ENCODE measurements at places on chromosomes 12 and 14.

DNA sequence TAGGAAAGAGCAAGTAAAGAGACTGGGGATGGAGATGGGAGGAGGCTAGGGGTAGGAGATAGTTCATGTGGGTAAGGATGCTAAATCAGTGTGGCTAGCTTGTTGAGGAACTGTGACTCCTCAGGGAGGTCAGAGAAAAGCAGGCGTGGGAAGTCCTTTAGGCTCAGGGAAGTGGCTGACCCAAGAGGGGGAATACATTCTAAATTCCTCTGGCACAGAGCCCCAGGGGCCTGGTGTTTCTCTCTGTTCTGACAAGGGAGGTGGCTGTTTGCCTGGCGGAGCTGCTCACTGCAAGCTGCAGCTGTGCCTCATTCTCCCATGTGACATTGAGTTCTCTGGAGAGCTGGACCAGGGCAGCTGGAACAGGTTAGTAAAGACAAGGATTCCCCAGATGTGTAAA, 152.2 kb upstream of the SLC38A2 start:
- H3K4me3 ChIP-seq: no peak overlapping the region
- no peaks in the 10 kb centered on the region for H3K4me1 ChIP-seq
- H3K27ac ChIP-seq: no peak overlapping the region
- H3K36me3 ChIP-seq: peaks cover 3% of the 10 kb centered on the region
- no peaks in the 10 kb centered on the region for H3K27me3 ChIP-seq

DNA sequence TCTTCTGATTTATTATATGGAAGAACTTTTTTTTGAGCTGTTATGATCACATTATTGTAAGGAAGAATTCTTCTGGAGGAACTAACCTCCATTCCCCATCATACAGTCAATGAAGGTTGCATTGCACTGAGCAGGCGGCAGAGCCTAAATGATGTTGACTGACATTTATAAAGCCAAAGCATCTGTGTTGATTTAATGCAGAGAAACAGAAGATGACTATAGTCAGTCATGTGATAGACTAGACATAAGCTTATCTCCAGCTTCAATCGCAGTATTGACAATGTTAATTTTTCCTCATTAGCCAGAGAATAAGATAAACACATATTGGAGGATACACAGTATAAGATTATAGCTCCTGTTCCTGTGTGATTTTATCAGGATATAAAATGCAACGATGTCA, 82.0 kb downstream of the PRICKLE1 start:
- no peak for DNase-seq
- no peaks in the 10 kb centered on the region for H3K4me1 ChIP-seq
- no peaks in the 10 kb centered on the region for H3K36me3 ChIP-seq
- H3K27ac ChIP-seq: no peak overlapping the region
- H3K4me3 ChIP-seq: no peak overlapping the region
- no peaks in the 10 kb centered on the region for H3K27me3 ChIP-seq

DNA sequence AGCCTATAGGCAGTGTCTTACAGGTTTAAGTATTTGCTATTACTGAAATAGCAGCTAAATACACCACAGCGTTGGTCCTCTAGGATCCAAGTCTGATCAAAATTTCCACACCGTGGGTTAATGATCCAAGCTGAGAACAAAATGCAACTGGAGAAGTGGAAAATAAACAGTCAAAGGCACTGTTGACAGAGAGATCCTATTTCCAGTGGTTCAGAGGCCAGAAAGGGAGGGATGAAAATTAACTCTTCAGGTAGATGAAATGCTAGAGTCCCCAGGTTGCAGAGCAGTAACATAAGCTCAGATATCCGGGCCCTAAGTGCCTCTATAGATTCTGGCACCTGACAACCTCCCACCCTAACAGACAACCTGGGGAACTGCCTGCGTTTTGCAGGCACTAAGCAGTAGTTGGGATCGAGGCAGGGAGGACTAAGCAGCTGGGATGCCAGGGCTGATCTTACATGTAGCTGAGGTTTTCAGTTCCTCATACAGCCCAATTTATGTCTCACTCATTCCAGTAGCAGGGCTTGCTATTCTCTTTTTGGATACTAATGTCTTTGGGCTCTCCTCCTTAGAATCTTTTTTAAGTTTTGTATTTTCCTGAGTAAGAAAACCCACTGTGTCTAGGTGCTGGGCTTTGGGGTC, 42.7 kb upstream of the CRACR2A start:
- no peaks in the 10 kb centered on the region for H3K27me3 ChIP-seq
- H3K27ac ChIP-seq: no peak overlapping the region
- no peak overlapping the region for H3K4me3 ChIP-seq
- no peak for DNase-seq
- H3K36me3 ChIP-seq: peaks cover 15% of the 10 kb centered on the region

DNA sequence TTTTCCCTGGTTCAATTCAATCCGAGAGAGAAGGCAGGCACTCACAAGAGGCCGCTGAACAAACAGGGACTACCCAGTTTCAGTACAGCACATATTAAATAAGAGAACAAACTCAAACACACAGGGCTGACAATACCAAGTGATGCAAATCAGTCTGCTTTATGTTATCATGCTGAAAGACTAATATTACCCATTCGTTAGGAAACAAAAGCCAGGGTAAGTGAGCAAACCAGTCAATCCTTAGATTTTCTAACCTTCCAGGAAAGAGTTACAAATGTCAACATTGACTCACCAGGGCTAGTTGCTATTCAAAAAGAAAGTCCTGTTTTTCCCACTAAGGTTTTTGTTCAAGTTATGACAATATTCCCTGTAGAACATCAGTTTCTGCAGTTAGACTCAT, 246.2 kb downstream of the C12orf42 start:
- H3K36me3 ChIP-seq: no peaks in the 10 kb centered on the region
- no peak overlapping the region for H3K27ac ChIP-seq
- H3K27me3 ChIP-seq: no peaks in the 10 kb centered on the region
- H3K4me3 ChIP-seq: no peak overlapping the region
- DNase-seq: no peak

GRCh38 chr12:3728686-3729085, 24.2 kb downstream of the CRACR2A start:
- H3K27ac ChIP-seq: no peak overlapping the region
- no peaks in the 10 kb centered on the region for H3K27me3 ChIP-seq
- H3K4me3 ChIP-seq: no peak overlapping the region

DNA sequence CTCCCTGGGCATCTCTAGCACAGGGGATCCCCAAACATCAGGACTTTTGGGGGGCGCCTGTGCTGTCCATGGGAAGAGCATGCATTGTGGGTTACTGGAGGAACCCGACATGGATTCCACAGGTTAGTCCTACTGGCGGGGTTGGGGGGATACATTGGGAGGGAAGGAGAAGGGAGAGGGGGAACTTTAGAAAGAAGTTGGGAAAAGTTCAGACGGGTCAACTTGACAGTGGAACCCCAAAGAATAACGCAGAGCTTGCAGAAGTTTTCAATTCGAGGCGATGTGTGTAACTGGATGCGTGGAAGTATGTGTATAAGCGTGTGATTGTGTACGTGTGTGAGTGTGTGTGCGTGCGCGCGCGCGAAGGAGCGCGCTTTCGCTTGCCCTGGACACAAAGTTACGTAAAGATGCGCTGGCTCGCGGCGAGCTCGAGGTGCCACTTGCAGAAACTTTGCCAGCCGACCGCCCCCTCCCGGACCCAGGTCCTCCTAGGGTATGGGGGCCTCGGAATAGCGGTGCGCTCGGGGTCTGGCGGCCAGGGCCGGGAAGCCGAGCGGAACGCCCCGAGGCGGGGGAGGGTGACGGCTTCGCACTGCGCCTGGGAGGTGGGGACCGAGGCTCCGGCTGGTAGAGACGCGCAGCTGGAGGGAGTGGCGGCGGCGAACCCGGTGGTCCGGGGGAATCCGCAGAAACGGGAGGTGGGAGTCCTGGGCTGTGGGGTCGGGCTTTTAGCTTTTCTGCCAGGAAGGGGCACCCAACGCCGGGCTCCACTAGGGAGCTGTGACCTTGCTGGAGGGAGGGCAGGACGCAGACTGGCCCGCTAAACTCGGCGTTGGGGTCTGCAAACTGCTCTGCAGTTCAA, 669 bp downstream of the RFX4 start:
- DNase-seq: no peak
- peak overlapping the region; percentile 5 for H3K4me3 ChIP-seq
- peaks cover 77% of the 10 kb centered on the region for H3K27me3 ChIP-seq
- H3K27ac ChIP-seq: no peak overlapping the region

GRCh38 chr14:49008363-49008762, 577.8 kb downstream of the RPS29 start:
- no peak overlapping the region for H3K27ac ChIP-seq
- H3K4me1 ChIP-seq: no peaks in the 10 kb centered on the region
- DNase-seq: no peak
- H3K36me3 ChIP-seq: no peaks in the 10 kb centered on the region

DNA sequence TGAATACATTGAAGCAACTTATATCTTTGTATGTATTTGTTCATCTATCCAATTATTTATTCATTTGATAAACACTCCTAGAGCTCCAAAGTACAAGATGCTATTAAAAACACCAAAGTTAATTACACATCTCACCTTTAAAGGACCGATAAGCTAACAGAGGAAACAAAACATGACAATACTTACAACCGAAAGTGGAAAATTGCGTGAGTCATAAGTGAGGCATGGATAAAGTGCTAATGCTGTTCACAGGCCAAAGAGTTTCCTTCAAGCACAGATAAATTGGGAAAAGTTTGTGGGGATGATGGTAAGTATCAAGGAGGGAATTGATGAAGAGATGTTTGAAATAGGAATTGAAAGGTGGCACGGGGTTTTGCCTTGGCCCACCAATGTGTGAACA, 172.8 kb upstream of the KITLG start:
- no peak for DNase-seq
- no peaks in the 10 kb centered on the region for H3K4me1 ChIP-seq
- H3K36me3 ChIP-seq: no peaks in the 10 kb centered on the region
- no peak overlapping the region for H3K27ac ChIP-seq
- H3K27me3 ChIP-seq: no peaks in the 10 kb centered on the region

DNA sequence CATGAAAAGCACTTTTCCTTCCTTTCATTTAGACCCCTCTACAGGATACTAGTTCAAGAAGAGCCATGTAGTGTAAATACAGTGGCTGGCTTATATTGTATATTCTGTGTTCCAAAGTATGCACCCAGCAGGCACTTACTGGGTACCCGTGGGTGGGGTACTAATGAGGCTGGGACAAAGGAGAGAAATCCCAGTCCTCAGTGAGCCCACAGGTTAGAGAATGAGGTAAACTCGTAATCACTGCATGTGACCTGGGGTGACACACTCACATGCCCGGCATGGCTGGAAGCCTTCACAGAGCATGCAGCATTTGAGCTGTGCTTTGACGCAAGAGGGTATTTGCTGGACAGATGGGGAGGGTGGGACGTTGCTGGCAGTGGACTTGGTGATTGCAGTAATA, 17.1 kb downstream of the SLC24A4 start:
- peaks cover 29% of the 10 kb centered on the region for H3K27me3 ChIP-seq
- H3K4me1 ChIP-seq: no peaks in the 10 kb centered on the region
- no peaks in the 10 kb centered on the region for H3K36me3 ChIP-seq

DNA sequence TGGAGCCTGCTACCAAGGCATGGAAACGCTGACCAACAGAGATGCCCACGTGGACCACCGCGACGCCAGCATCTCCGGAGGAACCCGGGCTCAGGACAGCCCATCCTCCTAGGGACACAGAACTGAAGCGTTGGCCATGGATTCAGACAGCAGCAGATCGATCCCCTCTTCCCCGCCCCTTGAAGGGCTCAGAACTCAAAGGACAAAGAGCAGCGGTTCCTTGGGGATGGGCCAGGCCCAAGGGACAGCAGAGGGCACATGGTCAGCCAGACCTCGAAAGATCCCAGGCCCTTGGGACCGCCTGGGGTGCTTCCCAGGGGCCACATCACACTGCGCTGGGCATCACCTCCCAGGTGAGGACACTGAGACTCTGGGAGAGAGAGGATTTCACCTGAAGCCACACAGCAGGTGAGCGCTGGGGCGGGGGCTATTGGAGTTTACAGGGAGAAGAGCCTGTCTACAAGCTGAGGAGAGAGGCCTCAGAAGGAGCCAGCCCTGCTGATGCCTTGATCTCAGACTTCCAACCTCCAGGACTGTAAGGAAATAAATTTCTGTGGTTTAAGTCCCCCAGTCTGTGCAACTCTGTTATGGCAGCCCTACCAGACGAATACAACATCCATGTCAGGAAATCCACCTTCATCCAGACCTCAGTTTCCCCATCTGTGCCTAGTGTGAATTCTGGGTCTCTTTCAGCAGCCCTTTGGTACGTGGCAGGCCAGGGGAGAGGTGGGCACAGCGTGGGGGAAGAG, 49.4 kb downstream of the CCNK start:
- H3K36me3 ChIP-seq: no peaks in the 10 kb centered on the region
- DNase-seq: no peak
- H3K4me3 ChIP-seq: no peak overlapping the region
- no peak overlapping the region for H3K27ac ChIP-seq

- peaks cover 2% of the 10 kb centered on the region for H3K27me3 ChIP-seq
- H3K4me1 ChIP-seq: no peaks in the 10 kb centered on the region
- H3K27ac ChIP-seq: no peak overlapping the region
- no peak overlapping the region for H3K4me3 ChIP-seq
- DNase-seq: no peak
Observed at GRCh38 chr14:35819591-35820540, 6.3 kb upstream of the BRMS1L start.

GRCh38 chr12:27076468-27076867, 5.9 kb downstream of the C12orf71 start:
- H3K4me1 ChIP-seq: peaks cover 14% of the 10 kb centered on the region
- H3K27ac ChIP-seq: no peak overlapping the region
- no peak overlapping the region for H3K4me3 ChIP-seq
- no peaks in the 10 kb centered on the region for H3K27me3 ChIP-seq
- peaks cover 14% of the 10 kb centered on the region for H3K36me3 ChIP-seq
- no peak for DNase-seq

GRCh38 chr12:4829161-4829792, 80.4 kb upstream of the KCNA1 start:
- no peak for DNase-seq
- no peaks in the 10 kb centered on the region for H3K36me3 ChIP-seq

GRCh38 chr12:33586576-33586975, 147.0 kb upstream of the SYT10 start:
- no peaks in the 10 kb centered on the region for H3K36me3 ChIP-seq
- DNase-seq: no peak
- no peaks in the 10 kb centered on the region for H3K27me3 ChIP-seq
- no peaks in the 10 kb centered on the region for H3K4me1 ChIP-seq
- H3K27ac ChIP-seq: no peak overlapping the region

DNA sequence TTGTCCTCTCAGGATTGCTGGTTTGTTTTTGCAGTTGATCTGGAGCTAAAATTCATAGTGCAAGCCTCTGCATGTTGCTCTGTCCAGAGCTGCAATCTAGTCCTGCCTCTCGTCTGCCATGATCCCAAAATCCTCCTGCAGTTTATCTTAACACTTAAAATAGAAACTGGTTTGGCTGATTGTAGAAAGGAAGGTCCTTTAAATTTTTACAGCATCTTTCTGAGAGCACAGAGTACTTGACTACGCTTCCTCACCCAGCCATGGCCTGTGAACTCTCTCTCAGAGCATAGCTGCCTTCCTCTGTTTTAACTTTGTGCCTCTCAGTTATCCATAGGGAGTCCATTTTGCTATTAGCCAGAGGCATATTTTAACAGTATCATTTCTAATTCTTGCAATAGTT, 877.1 kb downstream of the C12orf50 start:
- H3K4me3 ChIP-seq: no peak overlapping the region
- no peaks in the 10 kb centered on the region for H3K27me3 ChIP-seq
- DNase-seq: no peak
- no peaks in the 10 kb centered on the region for H3K36me3 ChIP-seq
- no peak overlapping the region for H3K27ac ChIP-seq

- H3K4me3 ChIP-seq: no peak overlapping the region
- no peak overlapping the region for H3K27ac ChIP-seq
- H3K36me3 ChIP-seq: no peaks in the 10 kb centered on the region
Observed at GRCh38 chr12:58557171-58557570, 363.1 kb downstream of the LRIG3 start.
